NCI-H2227 treated with DMSO at 0.1 percent for 48 hours (cell line): ENCODE measurements at places on chromosomes 4 and X.

DNA sequence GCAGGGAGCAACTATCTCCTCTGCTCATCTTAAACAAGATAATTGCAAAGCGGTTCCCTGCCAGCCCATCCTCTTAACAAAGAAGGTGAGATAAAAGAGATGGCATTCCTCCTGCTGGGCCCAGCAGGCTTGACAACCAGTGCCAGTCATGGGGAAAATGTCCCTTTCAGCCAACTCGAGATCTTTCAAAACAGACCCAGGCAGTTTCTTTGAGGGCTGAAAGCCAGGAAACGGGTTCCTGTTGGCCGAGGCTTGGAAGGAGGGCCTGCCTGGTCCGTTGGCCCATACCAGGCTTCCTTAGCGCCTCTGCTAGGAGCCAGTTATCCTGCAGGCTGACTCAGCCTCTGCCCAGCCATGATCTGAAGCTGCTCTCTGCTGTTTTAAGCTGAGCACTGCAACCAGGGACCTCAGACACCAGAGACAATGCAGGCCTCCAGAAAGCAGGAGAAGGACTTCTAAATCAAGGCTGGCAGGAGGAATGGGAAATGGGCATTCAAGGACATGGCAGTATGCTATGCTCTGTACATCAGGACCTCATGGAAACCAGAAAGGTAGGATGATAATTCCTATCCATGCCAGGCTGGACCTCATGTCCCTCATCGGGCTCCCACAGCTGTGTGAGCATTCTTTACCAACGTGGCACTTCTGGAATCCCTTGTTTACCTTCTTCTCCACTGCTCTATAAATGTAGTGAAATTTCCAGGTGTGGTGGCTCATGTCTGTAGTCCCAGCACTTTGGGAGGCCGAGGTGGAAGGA lies 42.4 kb upstream of the SLC2A9 start:
- DNase-seq, result peak; percentile 42

GRCh38 chr4:142408003-142408441 lies 438.1 kb downstream of the INPP4B start:
- DNase-seq, result no peak

DNA sequence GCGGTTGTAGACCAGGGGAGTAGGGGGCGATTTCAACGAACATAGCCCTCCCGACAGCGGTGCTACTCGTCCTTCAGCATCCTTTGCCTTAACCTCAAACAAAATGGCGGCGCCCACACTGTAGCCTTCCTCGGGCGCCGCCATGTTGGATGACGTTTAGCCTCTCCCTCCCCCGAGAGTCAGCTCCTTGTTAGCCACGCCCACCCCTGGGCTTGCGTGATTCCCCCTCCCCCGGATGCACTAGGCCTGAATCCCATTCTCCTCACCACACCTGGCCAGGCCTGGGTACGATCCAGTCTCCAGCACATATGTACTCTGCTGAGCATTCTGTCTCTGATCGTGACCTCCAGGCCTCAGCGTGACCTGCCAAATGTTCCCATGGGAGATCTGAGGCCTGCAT lies 49.0 kb upstream of the ZNF157 start:
- peak; percentile 93 for DNase-seq

GRCh38 chrX:141214196-141214595 lies 28.1 kb downstream of the SPANXC start:
- no peak for DNase-seq

DNA sequence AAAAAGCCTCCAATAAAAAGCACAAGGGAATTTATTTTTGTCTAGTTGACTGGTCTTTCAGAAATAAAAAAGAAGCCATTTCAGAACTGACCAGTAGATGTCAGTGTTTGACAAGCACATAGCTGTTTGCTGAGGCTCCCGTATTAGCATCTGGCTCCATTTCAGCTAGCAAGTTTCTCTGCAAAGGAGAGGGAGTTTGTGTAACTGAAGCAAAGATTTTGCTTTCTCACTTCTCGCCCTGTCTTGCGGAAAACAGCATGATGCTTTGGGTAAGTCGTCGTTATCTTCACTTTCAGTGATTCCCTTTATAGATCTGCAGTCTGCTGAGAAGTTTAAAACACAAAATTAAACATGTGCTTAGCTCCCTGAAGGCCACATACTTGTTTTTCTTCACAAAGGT lies 85.5 kb downstream of the CT47B1 start:
- peak; percentile 48 for DNase-seq

DNA sequence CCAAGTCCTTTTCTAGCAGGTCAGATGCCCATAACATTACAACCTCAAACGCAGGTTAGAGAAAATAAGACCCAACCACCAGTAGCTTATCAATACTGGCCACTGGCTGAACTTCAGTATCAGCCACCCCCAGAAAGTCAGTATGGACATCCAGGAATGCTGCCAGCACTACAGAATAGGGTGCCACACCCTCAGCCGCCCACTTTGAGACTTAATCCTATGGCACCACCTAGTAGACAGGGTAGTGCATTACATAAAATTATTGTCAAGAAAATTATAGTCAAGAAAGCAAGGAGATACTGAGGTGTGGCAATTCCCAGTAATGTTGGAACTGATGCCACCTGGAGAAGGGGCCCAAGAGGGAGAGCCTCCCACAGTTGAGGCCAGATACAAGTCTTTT lies 19.9 kb upstream of the TRIM61 start:
- no peak for DNase-seq

GRCh38 chr4:151801547-151802516 lies 41.0 kb upstream of the GATB start:
- DNase-seq, result peak; percentile 1

GRCh38 chrX:95383778-95384177 lies 1300.9 kb upstream of the DIAPH2 start:
- no peak for DNase-seq

DNA sequence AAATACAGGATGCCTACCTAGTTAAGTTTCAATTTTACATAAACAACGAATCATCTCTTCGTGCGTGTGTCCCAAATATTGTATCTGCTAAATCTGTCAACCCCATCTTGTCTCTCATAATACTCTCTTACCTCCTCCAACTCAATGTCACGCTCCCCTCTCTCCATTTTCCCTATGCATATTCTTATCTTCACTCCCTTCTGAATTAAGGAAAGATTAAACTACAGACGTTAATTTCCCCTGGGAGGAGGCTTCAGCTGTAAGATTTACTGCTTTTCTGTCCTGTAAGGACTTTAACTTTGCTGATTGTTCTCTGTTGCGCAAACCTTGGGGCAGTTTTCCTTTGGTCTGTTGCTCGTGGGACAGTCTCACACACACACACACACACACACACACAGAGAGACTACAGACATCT lies 455 bp upstream of the ABCB7 start:
- DNase-seq, result peak; percentile 40

DNA sequence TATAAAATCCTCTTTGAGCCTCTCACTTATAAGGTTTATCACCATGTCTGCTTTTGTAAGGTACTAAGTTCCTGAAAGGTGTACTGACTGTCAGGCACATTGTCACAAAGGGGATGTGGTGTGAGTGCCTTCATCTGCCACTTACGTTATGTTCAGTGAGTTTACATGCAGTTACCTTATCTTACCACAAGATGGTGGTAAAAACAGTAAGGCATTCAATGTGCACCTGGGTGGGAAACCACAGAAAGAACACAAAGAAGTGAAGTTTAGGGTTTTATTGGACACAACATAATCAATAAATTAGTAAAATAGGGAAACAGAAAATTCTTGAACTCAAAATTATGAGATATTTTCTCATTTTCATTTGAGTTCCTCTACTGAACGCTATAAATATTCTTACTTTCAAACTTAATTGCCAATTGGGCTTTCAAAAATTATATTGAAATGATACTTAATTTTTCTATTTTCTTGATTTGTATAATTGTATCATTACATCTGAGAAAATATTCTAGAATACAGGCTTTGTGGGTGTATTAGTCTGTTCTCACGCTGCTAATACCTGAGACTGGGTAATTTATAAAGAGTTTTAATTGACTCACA lies 650.8 kb downstream of the PCDH7 start:
- peak; percentile 25 for DNase-seq

- DNase-seq, result no peak
Observed at GRCh38 chr4:121168446-121169281, 4.5 kb upstream of the TNIP3 start.

- no peak for DNase-seq
Observed at GRCh38 chr4:41213625-41214135, 662 bp downstream of the APBB2 start.

- DNase-seq, result no peak
Observed at GRCh38 chr4:187883049-187883448, 112.5 kb upstream of the ZFP42 start.

- no peak for DNase-seq
Observed at GRCh38 chr4:72302981-72303704, 265.9 kb downstream of the ADAMTS3 start.

GRCh38 chr4:119005928-119006460 lies 117.3 kb downstream of the SYNPO2 start:
- DNase-seq, result no peak

DNA sequence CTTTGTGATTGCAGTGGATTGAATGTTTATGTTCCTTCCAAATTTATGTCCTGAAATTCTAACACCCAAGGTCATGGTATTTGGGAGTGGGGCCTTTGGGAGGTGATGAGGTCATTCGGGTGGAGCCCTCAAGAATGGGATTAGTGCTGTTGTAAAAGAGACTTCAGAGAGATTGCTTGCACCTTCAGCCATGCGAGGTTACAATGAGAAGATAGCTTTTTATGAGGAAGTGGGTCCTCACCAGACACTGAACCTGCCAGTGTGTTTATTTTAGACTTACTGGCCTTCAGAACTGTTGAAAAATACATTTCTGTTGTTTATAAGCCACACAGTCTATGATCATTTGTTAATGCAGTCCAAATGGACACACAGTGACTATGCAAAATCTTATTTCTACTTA lies 161.0 kb upstream of the GPRIN3 start:
- DNase-seq, result no peak

DNA sequence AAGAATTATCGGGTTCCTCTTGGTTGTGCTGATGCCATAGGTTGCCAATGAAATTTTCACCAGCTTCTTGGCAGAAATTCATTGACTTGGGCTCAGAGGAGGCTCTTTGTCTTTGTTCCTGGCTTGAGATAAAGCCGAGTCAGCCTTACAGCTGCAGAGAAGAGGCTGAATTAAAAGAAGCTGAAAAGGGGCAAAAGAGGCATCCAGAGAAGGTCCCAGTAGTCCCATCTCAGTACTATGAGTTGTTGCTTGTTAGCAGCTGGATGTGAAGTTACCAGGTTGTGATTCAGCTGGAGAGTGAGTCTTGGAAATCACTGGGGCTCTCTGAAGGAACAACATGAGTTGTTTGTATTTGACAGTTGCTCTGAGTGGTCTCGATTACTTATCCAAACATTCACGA lies 59.7 kb downstream of the SMAD1 start:
- no peak for DNase-seq

- no peak for DNase-seq
Observed at GRCh38 chrX:26952213-26952612, 510.9 kb downstream of the PPP4R3C start.

- DNase-seq, result no peak
Observed at GRCh38 chrX:11591723-11592346, 73.9 kb downstream of the ARHGAP6 start.

- DNase-seq, result no peak
Observed at GRCh38 chr4:106766519-106766918, 269.6 kb downstream of the DKK2 start.

DNA sequence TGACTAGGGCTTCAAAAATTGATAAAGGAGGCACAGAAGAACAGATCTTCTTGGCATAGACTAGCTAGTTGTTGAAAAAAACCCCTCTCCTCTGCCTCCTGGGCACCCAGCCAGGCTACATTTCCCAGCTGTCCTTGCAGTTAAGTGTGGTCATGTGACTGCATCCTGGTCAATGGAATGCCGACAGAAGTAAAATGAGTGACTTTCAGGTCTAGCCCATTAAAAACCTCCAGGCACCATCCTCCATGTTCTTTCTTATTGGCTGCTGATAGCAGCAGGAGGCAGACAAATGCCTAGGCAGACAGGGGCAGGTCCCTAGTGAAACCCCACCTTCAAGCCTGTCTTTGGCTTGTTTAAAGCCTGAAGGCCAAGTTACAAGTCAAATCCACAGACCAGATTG lies 35.3 kb downstream of the ATXN3L start:
- no peak for DNase-seq

- no peak for DNase-seq
Observed at GRCh38 chr4:121760205-121760604, 4.8 kb downstream of the SMIM43 start.

- DNase-seq, result no peak
Observed at GRCh38 chr4:30746735-30747134, 26.6 kb downstream of the PCDH7 start.

- DNase-seq, result no peak
Observed at GRCh38 chrX:2733286-2733685, 18.6 kb upstream of the XG start.

DNA sequence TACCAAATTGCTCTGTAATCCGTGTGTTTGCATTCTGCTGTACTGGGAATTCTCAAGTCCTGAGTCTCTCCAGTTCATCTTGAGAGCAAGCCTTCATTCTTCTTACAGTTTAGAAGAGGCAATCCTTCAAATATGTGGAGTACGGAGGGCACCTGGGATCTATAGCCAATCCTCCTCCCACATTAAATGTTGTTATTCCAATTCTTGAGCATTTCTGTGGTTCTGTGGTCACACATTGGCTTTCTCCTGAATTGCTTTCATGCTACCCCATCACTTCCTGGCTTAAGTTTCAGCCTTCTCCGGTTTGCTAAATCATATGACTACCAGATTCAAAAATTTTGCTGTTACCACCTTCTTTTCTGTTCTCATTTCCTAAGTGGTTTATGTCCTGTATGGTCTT lies 611.1 kb downstream of the PCDH19 start:
- DNase-seq, result no peak
